ENCODE measurements at places on chromosomes 13 and 19.

DNA sequence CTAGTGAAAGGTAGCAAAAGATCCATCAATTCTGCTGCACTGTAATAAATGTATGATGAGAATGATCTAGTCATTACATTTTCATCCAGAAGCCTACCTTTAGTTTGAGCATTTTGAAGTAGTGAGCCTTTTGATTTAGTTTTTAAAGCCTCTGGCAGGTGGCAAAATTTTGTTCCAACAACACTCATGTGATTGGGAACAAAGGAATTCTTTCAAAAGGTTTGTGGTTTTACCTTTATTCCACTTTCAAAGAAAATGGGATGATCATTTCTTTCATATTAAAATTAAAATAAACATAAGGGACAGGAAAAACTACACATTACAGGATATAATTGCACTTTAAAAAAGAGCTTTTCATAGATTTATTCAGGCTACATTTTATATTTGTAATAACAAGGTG, 260.2 kb downstream of the DACH1 start:
- no peak for DNase-seq

GRCh38 chr13:92951273-92951890, 275.2 kb upstream of the GPC6 start:
- DNase-seq = no peak

DNA sequence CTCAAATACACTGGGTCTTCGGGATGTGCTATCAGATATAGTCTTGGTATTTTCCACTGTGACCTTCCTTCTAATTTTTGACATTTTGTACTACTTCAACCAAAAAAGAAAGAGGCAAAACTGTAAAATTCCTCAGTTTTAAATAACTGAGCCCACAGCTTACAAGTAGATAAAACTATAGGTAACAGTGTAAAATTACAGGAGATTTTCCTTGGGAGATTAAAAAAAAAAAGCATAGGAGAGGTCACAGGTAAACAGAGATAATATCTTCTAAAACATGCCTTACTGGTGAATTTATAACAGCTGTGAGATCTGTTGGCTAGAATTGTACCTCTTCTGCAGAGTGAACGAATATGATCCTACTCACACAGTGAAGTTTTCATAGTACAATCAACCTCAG, 7.1 kb downstream of the ZC3H13 start:
- no peak for DNase-seq

DNA sequence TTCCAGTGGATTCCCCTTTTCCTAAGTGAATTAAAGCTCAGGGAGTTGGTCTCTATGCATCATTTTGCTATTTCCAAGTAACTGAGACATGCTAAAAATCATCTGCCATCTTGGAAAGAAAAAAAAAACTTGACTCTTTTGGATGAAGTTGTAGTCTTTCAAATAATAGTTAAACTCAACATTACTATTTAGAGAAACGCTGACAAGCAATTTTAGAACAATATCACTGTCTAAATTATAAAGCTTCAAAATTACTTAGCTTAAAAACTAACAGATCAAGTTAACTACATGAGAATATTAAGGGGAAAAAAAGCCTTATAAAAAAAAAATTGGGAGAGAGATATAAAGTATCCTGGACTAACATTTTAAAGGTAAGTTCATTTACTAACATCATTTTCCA, 68.5 kb downstream of the STOML3 start:
- DNase-seq = no peak

- DNase-seq = no peak
These were observed 42.7 kb downstream of the SLAIN1 start for GRCh38 chr13:77740097-77740735.

DNA sequence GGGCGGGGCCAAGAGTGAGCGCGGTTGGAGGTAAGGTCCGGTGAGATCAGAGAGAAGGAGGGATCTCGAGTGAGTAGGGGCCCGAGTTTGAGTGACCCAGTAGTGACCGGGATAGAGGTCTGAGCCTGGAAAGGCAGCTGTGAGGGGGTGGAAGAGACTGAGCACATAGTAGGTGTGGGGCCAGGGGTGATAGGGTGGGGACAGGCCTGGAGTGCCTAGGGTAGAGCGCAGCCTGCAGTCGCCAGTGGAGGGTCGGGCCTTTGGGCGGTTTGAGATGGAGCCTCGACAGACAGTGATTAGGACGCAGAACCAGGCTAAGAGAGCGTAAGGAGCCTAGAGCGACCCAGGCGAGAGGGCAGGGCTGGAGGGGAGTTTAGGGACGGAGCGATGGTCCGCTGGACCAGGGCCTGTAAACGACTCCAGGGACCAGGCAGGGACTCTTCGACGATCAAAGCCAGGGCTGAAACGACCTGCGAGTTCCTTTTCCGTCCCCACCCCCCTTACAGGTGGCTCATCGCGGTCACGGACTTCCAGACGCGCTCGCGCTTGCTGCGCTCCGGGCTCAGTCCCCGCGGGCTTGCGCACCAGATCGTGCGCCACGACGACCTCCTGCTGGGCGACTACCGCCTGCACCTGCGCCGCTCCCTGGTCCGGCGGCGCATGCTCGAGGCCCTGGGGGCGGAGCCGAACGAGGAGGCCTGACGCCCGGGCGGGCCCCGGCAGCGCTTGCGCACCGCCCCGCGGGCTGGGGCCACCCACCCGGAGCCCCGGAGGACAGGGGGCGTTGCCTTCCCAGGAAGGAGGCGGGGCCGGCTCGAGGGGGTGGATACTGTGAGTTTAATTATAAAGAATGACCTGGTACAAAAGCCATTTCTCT, 9.4 kb downstream of the C19orf81 start:
- DNase-seq = peak; percentile 86

DNA sequence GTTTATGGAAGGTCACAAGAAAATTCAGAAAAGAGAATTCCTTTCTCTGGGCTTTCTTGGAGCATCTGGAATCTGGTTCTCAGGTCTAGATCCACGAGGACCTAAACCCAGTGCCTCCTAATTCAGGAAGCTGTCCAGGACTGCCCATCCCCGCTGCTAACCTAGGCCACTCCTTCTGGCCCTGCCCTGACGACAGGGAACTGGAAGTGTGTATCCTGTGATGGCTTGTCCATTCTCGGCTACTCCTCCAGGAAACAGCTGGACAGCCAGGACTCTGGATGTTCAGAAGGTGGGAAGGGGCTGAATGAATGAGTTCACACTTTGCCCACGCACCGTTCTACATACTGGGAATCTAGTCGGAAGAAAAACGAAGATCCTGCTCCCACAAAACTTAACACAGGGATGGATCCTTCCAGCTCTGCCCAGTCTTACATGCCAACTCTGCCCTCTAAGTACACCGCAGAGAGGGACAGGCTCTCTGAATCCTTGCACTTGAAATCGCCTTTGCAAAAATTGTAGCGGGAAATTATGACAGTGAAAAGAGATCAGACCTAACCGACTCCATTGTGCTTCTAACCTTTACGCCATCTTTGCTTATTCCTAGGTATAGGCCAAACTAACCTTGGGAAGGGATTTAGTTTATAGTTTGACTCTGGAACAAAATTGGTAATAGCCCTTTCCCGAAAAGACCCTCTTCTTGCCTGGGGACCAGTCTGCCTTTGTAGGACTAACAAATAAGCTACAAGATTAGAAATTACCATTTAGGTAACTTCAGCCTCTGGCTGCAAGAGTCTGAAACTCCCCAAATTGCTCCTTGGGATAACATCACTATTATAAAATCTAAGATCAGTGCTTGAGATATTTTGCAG, 1.8 kb downstream of the LSM4 start:
- DNase-seq = no peak

- no peak for DNase-seq
These were observed 21.6 kb downstream of the VSTM1 start for GRCh38 chr19:54041969-54042606.

DNA sequence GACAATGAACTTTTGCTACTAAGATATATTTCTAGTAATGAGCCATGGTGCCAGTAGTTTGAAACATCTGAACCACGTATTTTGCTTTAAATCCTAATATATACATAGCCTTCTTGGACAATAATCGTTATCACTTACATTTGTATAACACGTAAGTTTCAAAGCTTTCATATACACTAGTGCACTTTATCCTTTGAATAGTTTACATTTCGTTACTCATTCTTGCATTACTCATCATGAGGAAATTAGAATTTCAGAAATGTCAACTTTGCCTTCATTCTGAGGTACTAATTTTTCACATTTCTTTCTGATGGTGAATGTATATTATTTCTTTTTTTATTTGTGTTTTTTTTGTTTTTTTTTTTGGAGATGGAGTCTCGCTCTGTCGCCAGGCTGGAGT, 5.8 kb downstream of the KBTBD7 start:
- DNase-seq = no peak

- peak; percentile 1 for DNase-seq
These were observed 67.1 kb downstream of the MLLT1 start for GRCh38 chr19:6212403-6213265.

DNA sequence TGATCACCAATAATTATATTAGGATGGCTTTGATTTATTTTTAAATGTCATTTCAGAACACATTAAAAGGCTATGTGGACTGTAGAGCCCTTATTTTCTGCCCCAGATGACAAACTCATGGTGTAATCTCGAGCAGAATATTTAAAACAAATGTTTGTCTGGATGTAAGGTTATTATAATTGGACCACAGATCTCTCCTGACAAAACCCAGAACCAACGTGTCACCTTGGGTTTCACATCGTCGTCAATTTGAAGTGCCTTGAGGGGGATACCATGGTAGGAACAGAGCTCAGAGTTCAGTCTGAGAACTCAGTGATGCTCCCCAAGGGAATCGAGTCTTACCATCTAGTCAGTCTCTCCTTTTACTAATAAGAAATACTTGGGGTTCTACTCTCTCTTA, 2.8 kb downstream of the SACS start:
- DNase-seq = no peak

- no peak for DNase-seq
These were observed 16.1 kb downstream of the ANKRD24 start for GRCh38 chr19:4198467-4199126.

DNA sequence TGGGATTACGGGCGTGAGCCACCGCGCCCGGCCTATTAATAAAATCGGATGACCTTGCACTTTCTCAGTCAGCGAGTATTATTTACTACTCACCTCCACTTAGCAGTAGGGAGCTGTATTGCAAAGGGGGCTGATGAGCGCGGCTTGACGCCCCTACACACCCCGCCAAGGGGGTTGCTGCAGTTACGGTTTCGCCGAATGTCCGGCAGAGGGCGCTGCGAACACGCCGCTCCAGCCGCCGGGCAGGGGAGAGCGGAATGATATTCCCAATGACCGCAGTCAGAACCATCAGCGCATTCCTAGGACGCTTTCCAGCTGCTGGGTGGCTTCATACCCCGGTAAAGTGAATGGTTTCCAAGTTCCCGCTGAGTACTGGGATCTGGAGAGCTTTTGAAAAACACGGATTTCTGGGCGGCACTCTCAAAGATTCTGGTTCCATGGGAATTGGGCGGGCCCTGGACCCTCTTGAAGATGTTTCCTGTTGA, 30.0 kb upstream of the TPT1 start:
- DNase-seq = peak; percentile 71

DNA sequence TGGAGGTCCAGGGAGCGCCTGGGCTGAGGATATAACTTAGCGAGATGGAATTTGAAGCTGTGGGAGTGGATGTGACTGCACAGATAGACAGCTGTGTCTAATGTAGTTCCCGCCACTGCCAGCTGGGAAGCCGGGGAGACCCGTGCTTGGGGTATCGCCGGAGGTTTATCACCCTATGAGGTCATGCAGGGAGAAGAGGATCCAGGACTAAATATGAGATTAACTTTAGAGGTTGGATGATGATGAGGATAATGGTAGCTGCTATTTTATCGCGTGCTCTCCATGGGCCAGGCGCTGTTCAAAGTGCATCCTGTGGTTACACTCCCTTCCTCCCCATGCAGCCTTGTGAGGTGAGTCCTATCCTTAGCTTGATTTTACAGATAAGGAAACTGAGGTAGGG, 19.9 kb downstream of the SSC5D start:
- DNase-seq = no peak

- DNase-seq = no peak
These were observed 20.3 kb upstream of the KPNA3 start for GRCh38 chr13:49812812-49813211.

DNA sequence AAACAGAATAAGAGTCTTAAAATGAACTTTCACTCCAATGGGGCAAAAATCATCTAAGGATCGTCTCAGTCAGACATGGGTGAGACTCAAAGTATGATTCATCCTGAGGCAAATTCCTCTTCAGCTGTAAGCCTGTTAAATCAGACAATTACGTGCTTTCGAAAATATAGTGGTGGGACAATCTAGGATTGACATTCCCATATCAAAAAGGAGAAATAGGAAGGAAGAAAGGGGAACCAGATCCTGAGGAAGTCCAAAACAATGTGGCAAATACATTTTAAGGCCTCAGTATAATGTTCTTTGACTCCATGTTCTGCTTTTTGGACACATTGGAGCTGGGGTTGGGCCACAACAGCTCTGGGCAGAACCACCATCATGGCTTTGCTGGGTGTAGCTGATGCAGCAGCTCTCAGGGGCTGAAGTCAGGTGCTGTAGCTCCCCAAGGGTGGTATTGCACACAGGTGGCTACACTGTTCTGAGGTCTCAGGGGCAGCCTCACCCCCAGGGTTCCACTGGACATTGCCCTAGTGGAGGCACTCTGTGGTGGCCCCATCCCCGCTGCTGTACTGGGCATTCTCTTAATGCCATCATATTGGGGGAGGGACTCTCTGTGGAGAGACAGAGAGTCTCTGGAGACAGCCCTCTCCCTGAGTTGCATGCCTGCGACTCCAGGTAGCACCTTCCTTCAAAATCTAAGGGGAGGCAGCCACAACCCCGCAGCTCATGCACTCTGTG, 5.7 kb upstream of the FPR3 start:
- DNase-seq = no peak

- DNase-seq = no peak
These were observed 208.5 kb downstream of the TSHZ3 start for GRCh38 chr19:31140717-31141116.

DNA sequence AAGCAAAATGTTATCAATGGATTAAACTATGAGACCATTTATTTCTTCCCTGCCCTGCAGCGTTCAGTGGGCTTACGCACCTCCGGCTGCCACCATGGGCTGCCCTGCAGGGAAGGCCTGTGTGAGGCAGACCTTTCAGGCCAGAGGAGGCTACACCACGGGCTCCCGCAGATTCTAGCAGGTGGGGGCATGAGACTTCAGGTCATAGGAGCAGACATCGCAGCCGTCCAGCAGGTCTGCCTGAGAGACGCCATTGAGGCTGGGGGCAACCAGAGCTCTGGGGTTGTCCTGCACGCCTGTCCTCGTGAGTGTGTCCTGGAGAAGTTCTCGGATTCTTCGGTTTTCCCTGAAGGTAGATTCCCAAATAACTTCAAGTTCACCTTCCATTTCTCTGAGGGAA, 9.4 kb upstream of the SLC7A9 start:
- DNase-seq = no peak

- DNase-seq = no peak
These were observed 23.5 kb upstream of the USP12 start for GRCh38 chr13:27194895-27195764.

- no peak for DNase-seq
These were observed 938 bp downstream of the JSRP1 start for GRCh38 chr19:2255112-2255845.
